ENCODE measurements at places on chromosomes 2 and 18.
A peak's percentile ranks its signal among the peaks of the same experiment; 100 is the strongest.

- no peak for ATAC-seq
Observed at GRCh38 chr2:65027616-65028244, 28.5 kb upstream of the CEP68 start.

GRCh38 chr2:228681979-228682378 lies 500.5 kb upstream of the SPHKAP start:
- ATAC-seq, result no peak

GRCh38 chr2:166651080-166651675 lies 157.1 kb upstream of the SCN7A start:
- ATAC-seq, result no peak

DNA sequence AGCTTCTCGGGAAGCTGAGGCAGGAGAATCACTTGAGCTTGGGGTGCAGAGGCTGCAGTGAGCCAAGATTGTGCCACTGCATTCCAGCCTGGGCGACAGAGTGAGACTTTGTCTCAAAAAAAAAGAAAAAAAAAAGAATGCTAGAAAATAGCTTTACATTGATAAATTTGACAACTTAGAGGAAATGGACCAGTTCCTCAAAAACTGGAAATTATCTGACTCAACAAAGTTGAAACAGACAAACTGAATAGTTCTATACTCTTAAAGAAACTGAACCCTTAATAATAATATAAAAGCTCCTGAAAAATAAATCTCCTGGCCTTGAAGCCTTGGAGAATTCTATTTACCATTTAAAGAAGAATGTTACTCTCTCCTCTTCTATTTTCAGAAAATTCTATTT lies 151.0 kb upstream of the BCL2L11 start:
- no peak for ATAC-seq

GRCh38 chr2:126907671-126908070 lies 9.0 kb downstream of the TEX51 start:
- ATAC-seq, result no peak

GRCh38 chr2:170973225-170973491 lies 44.1 kb downstream of the GORASP2 start:
- ATAC-seq, result no peak

GRCh38 chr2:52340171-52340570 lies 1308.2 kb upstream of the NRXN1 start:
- no peak for ATAC-seq

DNA sequence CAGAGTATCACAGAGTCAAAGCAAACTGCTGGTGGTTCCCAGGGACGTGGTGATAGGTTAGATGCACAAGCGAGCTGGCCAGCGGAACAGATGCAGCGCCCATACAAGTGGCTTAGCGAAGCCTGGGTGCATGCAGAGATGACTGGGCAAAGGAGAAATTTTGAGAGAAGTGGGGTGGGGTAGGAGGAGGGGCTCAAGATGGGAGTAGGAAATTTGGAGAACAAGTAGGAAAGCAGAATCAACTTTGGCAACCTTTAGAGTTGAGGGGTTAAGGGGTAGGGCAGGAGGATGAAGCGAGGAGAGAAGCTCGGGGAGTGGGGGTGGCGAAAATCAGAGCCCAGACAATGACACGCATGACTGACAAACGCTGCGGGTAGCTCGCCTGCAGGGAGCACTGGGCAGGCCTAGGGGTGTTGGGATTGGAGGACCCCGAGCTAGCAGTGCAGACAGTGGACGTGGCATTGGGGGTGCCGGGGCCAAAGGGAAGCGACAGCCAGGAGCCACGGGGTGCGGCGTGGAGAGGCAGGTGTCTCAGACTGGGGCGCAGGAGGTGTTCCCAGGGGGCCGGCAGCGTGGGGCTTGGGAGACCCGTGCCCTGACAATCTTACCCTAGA lies 431 bp downstream of the FAM98A start:
- ATAC-seq, result peak; percentile 44

DNA sequence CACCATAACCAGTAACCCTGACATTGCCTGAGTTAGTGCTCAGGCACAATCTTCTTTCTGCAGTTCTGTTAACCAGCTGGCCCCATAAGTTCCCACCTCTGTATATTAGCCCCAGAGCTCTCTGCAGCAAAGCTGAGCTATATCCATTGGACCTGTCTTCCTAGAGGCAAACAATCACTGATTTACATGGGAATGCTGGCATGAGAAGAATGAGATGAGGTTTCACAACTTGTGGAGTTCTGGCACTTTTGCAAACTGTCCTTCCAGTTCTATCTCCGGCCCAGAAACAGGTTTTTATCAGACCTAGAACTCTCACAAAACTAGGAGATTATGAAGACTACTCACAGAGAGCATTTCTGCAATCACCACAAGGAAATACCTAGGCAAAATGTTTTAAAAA lies 7.9 kb upstream of the CCBE1 start:
- ATAC-seq, result no peak

GRCh38 chr2:15561574-15562344 lies 625 bp upstream of the NBAS start:
- ATAC-seq, result peak; percentile 42

DNA sequence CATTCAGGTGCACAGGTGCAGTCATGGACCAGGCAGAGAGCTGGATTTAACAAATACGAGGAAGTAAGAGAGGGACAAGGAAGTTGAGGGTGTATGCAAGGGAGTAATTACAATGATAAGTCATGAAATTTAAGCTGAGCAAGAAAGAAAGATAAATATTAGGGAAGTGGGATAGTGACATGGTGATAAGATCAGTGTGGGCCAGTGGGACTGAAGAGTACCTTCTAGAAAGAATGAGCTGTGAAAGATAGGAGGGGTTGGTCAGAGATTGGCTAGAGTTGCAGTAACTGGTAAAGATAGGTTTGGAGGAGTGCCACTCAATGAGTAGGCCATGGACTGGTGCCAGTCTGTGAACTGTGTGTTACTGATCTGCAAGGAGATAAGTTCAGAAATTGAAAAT lies 200.8 kb upstream of the SIX3 start:
- ATAC-seq, result no peak

GRCh38 chr18:79195716-79196683 lies 126.8 kb downstream of the ATP9B start:
- no peak for ATAC-seq

- ATAC-seq, result no peak
Observed at GRCh38 chr2:48173141-48173540, 266.8 kb upstream of the FBXO11 start.

DNA sequence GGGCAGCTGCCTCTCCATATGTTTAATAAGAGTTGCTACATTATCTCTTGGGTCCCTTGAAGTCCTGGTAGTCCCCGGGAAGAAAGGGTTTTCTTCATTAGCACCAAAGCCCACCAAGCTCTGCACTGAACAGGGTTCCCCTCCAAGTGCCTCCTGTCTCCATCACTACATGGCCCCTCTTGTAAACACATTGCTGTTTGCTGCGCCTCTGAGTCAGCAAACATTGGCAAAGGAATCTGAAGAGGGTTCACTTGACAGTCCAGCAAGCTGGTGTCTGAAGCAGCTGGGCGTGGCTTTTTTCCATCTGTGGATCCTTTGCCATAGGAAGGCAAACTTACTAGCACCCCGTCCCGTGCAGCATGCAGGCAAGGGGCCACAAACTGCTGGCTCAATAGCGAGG lies 82.8 kb downstream of the TEX51 start:
- ATAC-seq, result no peak

GRCh38 chr2:164178835-164179465 lies 442.3 kb downstream of the GRB14 start:
- ATAC-seq, result no peak

DNA sequence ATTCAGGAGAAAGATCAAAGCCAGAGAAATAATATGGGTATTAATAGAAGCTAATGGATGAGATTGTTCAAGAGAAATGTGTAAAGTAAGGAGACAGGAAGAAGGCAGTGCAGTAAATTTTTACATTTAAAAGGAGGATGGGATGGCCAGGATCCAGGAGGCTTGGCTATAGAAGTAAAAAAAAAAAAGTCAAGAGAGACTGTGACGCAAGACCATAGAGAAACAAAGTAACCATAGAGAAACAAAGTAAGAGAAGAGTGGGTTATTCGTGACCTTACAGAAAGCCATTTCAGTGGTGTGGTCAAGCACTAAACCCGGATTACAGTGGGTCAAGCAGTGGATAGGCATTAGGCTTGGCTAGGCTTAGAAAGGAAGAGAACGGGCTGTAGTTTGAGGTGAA lies 10.5 kb upstream of the FAM171B start:
- ATAC-seq, result no peak

All from activated CD4-positive, CD25-positive, alpha-beta regulatory T cell treated with anti-CD3 and anti-CD28 coated beads, Interleukin-2, amount 50 U/mL, for 24 hours (primary cell).